ENCODE measurements at places on chromosomes 7 and 10. TPM values are rescaled to one million over a fixed set of nuclear protein-coding genes. Genes with fewer than 3 reads are reported as not detected.

Gene PVRIG
- total RNA-seq: 29.8 TPM

Gene TECPR1
- 25.7 TPM for total RNA-seq

Gene HOXA10
- not detected for total RNA-seq

Gene SMO
- total RNA-seq: 1.7 TPM

Gene TAS2R41
- total RNA-seq: not detected

Gene PRXL2A
- total RNA-seq: 22.7 TPM

Gene ERVW-1
- not detected for total RNA-seq

Gene FAM13C
- total RNA-seq: not detected

Gene SUN3
- 0.95 TPM for total RNA-seq

Gene FBXL13
- total RNA-seq: 1.4 TPM

Gene UPK3B
- not detected for total RNA-seq

Gene PRTFDC1
- 2.2 TPM for total RNA-seq

Gene MPP7
- 12.6 TPM for total RNA-seq

Gene SNX8
- 36.8 TPM for total RNA-seq

Gene RNLS
- total RNA-seq: 4.5 TPM
